ENCODE measurements at places on chromosomes 5 and 9.

DNA sequence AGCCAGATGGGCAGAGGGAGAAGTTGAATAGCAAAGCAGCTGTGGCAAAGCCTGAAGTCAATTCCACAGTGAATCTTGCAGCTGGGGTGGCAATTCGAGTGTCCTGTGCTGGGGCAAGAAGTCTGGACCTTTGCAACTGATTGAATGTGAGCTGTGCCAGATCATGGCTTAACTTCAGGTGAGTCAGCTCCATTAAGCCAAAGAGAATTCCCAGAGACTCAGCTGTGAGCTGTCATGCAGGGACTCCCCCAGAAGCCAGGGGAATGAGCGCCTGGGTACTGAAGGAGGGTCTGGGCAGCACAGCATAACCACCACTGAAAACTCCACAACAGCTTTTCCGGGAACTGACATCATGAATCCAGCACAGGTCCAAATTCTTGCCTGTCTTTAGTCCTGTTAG lies 153.5 kb upstream of the TRPC7 start:
- DNase-seq = no peak

- no peak for DNase-seq
Measured at GRCh38 chr5:474840-475661, 32.1 kb downstream of the EXOC3 start.

- DNase-seq = no peak
Measured at GRCh38 chr9:130265431-130266235, at the start of gene HMCN2. Gene HMCN2, plus strand, starts transcription at chr9:130265760. Its CDS starts 119 bp downstream, at chr9:130265879.

GRCh38 chr5:14906628-14907027 lies 35.0 kb upstream of the ANKH start:
- no peak for DNase-seq
